NB4 (cell line): ENCODE measurements at places on chromosomes 16 and 17.

GRCh38 chr17:249236-249993 is 68.0 kb upstream of the DOC2B start:
- no peak for DNase-seq

GRCh38 chr17:38425744-38426143 is 2.5 kb upstream of the ARHGAP23 start:
- no peak for DNase-seq

DNA sequence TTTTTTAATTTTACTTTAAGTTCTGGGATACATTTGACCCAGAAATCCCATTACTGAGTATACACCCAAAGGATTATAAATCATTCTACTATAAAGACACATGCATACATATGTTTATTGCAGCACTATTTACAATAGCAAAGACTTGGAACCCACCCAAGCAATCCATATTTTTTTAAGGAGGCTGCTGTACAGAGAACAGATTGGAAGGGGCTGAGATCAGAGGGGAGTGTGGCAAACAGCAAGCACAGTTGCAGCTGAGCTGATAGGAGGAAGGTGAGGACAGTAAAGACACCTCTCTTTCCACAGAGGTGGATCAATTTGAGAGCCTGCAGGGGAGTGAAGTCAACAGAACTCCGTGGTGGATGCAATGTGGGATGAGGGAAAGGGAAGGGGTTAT is 10.2 kb upstream of the TMEM238L start:
- no peak for DNase-seq

DNA sequence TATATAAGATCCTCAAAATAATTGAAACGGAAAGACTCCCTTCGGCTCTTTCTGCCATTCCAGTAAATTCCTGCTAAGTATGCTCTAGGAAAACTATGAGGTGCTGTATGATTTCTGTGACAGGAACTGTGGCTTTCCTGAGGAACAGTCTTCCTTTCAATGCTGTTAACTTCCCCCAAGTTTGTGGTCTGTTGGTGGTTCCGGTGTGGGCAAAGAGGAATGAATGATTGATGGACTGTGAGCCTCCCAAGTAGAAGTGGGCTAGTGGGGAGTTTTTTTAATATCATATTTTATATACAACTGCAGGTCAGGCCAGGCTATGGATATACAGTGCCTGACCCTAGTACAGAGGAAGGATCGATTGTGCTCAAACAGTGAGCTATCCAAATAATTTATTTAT is 560.7 kb upstream of the RBFOX1 start:
- DNase-seq = no peak

GRCh38 chr16:58348986-58349385 is 43.3 kb upstream of the GINS3 start:
- DNase-seq = no peak

- DNase-seq = no peak
Measured at GRCh38 chr16:51550800-51551347, 399.8 kb upstream of the SALL1 start.

DNA sequence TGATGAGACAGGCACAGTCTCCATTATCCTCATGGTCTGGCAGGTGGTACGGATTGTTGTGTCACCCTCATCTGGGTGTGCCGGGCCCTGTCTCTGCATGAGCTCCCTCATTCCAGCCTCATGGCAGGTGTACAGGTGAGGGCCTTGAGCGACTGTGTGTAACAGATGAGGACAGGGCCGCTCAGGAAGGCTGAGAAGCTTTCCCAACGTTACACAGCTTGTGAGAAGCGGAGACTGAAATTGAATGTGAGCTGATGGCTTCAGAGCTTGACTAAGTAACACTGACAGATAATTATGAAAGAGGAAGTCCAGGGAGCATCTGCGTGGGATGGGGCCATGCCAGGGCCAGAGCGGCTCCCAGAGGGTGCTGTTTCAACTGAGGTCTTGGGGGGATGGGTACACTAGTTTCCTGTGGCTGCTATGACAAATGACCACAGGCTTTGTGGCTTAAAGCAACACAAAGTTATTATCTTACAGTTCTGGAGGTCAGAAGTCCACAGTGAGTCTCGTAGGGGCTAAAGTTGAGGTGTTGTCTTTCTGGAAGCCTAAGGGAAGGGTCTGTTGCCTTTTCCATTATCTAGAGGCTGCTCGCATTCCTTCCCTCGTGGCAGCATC is 36.7 kb downstream of the CMIP start:
- DNase-seq = peak; percentile 100

DNA sequence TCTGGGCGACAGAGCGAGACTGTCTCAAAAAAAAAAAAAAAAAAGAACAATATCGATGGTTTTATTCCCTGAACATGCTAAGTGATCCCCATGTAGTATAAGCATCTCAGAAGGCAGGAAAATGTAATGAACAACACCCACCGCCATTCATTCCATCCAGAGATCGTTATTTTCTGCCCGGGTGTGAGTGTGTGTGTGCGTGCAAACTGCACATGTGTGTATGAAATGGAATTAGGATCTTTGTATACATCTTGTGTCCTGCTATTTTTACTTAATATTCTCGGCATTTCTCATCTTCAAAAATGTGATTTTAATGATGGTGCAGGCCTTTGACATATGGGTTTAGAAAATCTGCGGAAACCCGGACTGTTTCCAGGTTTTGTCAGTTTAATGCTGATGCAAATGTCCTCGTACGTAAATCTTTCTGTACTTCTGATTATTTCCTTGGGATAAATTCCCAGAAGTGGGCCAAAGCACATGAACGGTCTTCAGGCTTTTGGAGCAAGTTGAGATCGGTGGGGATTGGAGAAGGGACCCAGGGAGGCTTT is 254.8 kb downstream of the SEC14L1 start:
- no peak for DNase-seq

DNA sequence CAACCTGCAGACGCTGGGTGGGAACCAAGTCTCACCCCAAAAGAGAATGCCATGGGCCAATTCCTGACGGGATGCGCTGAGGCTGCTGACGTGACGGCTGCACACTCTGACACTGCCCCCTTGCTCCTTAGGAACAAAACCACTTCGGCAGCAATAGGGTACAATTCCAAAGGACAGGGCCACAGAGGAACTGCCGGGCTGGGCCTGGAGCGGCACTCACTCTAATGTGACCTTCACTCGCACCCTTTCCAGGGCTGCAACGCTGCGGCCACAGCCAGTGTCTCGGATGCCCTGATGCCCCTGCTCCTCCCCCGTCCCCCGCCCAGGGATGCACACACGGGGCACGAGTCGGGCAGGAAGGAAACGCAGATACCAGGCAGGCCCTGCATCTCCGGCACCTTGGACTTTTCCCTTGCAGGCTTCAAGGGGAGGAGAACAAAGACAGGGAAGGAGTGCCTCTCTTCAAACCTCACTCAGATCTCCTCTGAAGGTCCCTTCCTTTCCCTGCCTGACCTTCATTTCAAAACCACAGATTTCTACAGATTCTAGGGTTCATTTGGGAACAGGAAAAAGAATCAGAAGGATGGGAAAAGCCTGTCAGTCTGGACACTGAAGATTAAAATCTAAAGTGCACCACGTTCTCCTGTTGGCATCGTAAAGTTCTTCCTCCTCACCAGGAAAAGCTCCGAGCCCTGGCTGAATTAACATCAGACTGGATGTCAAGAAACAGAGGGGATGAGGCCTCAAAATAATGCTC is 2.3 kb downstream of the PITPNA start:
- DNase-seq = no peak

GRCh38 chr16:14462811-14463210 is 167.2 kb downstream of the PARN start:
- no peak for DNase-seq

GRCh38 chr16:4370570-4371356 is 885 bp upstream of the VASN start:
- no peak for DNase-seq

DNA sequence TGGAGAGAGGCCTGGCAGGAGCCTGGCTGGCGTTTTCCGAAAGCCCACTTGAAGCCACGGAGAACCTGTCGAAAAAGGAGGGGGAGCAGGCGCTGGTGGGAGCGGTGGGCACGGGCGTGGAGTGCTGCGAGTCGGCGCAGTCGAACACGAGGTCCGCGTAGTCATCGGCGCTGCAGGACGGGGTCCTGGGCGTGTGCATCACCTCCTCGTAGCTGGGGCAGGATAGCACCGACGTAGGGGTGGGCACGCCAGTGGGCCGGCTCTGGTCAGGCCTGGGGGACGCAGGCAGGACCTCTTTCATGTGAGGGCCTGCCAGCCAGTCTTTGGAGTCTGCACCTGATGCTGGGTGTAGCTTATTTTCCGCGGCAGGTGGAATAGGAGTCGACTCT is 63.7 kb downstream of the ZNF778 start:
- no peak for DNase-seq

DNA sequence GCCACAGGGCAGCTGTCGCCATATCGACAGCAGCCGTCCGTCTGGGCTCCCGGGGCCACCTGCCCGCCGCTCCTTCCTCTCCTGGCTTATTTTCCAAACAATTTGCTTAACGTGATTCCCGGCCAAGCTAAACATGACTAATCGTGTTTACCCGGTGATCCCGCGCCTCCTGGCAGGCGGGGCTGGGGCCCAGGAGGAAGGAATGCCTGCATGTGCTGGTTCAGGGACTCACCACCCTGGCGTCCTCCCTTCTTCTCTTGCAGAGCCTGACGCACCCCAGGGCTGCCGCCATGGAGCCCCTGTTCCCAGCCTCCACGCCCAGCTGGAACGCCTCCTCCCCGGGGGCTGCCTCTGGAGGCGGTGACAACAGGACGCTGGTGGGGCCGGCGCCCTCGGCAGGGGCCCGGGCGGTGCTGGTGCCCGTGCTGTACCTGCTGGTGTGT is 6.1 kb downstream of the SSTR5 start:
- no peak for DNase-seq

DNA sequence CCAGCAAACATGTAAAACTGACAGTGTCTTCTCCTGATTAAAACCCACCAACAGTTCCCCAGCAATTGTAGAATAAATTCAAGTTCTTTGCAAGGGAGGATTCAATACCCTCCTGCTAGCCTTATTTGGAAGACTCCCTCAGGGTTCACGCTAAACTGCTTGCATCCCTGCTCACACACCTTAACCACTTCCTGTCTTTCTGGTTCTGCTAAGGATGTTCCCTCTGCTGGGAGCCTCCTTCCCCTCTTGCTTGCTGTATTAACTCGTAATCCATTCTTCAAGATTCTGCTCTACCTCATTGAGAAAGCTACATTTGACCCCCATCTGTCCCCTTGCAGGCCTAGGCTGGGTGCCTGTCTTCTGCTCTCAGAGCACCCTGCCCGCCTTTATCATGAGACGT is 2.3 kb upstream of the SHISA6 start:
- peak; percentile 20 for DNase-seq

DNA sequence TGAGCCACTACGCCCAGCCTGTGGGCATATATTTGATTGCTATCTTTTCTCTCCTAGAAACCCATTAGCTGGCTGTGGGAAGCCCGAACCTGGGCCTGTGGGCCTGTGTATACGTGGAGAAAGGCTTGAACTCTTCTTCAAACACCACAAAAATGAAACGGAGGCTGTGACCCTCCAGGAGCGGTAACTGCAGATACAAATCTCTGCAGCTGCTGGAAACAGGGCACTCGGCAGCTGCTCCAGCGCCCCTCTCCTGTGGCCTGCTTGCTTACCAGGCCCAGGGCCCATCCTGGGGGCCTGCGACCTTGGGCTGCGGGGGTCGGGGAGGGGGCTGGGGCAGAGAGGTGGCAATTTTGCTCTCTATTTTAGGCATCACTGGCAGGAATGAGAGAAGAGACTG is 28.0 kb upstream of the MTSS2 start:
- DNase-seq = no peak

DNA sequence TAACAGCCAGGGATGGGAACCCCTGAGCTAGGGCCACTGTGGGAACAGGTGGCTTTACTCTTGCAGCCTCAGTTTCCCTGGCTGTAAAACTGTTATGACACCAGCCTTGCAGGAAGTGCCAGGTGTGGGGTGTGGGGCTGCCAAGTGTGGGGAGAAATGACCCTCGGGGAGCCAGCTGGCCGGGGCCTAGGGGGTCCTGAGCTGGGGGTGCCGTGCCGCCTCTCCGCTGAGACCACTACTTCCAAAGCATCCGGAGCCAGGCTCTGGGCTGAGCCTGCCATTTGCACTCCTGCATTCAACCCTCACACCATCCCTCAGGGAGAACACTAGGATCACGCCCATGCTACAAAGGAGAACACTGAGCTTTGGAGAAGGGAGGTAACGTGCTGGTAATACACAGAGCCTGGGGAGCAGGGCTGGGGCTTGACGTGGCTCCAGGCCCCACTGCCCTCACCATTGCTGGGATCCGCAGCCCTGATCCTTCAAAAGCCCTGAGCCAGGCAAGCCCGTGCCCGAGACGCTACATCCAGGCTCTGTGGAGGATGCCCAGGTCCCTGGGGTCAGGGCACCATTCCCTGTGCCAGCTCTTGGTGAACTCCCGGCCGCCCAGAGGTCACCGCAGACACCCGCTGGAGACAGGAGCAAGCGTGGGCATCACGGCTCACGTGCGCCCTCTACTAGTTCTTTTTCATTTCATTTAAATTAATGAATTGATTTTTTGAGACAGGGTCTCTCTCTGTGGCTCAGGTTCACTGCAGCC is 28.8 kb upstream of the GINS2 start:
- DNase-seq = peak; percentile 77
